ENCODE measurements at places on chromosomes 7 and 10.

- no peak for DNase-seq
Observed at GRCh38 chr10:122490786-122491680, 29.7 kb downstream of the HTRA1 start.

DNA sequence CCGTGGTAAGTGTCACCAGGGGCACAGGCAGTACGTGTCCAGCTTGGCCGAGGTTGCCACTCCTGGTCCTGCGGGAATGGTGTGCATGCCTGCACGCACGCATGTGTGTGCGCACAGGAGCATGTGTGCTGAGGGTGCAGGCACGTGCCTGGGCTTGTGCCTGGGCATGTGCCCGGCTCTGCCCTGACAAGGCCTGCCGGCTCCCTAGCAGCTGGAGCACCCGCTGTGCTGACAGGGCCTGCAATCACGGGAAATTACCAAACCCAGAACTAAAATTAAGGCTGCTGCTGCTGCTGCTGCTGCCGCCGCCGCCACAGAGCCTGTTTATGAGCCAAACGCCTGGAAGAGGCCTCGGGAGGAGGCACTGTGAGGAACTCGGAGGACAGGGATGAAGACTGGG, 28.7 kb downstream of the GHRHR start:
- no peak for DNase-seq

GRCh38 chr7:157645539-157645938, 308.7 kb downstream of the DNAJB6 start:
- no peak for DNase-seq

- DNase-seq: no peak
Observed at GRCh38 chr7:92340016-92340415, 94.2 kb downstream of the ANKIB1 start.

GRCh38 chr10:123967626-123968243, 76.1 kb upstream of the CPXM2 start:
- peak; percentile 79 for DNase-seq

DNA sequence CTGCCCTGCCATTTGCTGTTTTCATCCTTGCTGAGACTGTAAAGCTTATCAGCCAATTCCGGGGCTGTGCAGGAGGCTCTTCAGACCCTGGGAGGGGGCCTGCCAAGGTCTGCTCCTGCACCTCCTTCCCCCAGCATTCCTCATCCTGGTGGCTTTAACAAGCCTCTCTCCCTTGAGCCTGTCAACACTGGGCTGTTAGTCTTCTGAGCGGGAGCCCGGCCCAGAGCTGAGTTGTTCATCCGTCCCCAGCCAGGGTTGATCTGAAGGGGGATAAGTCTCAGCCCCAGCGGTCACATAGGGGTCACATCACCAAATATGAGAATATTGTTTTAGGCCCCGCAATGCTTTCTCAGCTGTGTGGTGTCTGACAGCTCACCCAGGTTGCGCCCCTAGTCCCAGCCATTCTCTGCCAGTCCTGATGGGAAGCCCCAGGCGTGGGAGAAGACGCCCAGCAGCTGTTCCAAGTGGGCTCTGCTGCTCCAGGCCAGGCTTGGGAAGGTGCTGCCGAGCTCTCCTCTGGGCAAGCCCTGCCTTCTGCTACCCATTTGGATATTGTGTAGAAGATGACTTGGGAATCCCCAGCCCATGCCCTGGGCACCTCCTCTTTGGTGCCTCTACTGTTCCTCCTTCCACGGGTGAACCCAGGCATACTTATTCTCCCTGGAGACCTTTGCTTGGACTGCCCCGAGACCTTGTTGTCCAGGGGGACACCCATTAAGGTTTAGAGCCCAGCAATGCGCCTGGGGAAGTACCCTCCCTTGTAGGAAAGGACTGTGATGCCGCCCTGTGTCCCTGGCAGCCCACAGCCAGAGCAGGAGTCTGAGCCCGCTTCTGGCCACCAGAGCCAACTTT, 23.5 kb upstream of the TRIM8 start:
- DNase-seq: no peak

GRCh38 chr7:84013616-84014240, 180.9 kb downstream of the SEMA3A start:
- DNase-seq: no peak

DNA sequence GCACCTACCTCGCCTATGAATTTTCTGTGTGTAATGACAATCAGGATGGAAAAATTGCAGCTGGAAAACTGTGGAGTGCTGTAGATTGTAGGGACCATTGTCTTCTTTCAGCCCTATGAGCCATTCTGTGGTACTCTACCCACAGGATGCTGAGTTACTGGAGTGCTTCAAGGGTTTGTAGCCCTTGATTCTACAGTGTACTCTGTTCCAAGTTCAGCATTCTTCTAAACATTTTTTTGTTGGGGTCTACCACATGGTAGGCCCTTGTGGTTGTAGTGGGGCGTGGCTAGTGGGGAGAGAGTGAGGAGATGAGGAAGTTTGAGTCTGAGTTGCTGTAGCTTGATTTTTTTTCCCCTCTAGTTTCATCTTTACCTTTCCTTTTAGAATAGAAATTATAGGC, 33.5 kb downstream of the REEP3 start:
- DNase-seq: no peak

- DNase-seq: no peak
Observed at GRCh38 chr7:69219381-69219780, 378.9 kb upstream of the AUTS2 start.

DNA sequence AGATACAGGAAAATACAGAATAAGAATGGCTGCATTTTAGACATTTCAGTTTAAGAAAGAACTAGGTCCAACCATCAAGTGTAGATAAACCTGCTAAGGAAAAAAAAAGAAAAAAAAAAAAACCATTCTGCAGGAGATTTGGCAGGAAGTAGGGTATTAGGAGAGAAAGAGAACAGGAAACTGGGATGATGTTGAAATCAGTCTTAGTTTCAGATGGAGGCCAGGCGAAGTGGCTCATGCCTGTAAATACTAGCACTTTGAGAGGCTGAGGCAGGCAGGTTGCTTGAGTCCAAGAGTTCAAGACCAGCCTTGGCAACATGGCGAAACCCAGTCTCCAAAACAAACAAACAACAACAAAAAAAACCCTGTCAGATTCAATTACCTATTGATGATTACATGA, 120.2 kb downstream of the RAB11FIP2 start:
- DNase-seq: no peak

GRCh38 chr7:2416063-2416462, 12.7 kb downstream of the CHST12 start:
- no peak for DNase-seq

- DNase-seq: no peak
Observed at GRCh38 chr10:22043327-22043633, 39.8 kb upstream of the DNAJC1 start.

DNA sequence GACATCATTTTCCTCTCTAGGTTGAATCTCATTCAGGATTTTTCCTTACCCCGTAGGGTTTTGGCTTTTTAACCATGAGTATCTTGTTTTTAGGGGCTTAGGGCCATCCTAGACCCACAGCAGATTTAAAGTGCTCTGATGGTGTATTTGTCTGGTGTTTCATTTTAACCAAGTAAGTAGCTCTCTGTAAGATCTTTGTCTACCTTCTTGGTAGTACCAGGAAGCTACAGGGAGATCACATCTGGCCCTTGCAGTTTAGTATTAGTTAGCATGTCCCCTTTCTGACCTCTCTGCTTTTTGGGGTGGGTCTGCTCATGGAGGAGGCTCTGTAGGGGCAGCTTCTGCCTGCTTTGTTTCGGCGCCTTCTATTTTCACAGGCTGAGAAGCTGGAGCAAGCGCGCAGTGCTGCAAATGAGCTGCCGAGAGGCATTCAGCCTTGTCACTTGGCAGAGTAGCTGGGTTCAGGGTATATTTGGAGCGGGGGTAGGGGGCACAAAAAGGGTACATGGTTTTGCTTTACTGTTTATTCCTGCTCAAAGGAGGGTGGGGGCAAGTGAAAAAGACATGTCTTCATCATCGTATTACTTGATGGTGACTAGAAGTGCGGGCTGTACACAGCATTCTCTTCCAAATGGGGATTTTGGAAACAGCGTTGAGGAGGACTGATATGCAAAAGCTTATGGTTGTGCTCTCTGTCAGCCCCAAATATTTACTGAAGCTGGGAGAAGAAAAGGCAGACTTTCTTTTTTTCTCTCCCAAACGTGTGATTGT, 146.3 kb downstream of the CELF2 start:
- no peak for DNase-seq

GRCh38 chr7:137846827-137847567, at the start of gene DGKI:
Gene DGKI (minus strand): TSS chr7:137846974.
- DNase-seq: peak; percentile 72

DNA sequence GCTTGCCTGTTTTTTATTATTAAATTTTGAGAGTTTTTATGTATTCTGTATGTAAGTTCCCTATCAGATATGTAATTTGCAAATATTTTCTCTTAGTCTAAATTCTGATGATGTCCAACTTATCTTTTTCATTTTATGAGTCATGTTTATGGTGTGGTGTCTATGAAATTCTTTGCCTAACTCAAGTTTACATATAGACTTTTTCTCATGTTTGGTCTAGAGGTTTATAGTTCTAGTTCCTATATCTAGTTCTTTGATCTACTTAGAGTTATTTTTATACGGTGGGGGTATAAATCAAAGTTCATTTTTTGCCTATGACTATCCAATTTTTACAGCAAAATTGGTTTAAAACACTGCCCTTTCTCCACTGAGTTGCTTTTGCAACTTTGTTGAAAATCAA, 26.3 kb upstream of the CCDC7 start:
- no peak for DNase-seq

GRCh38 chr10:5987747-5988146, 10.4 kb upstream of the IL15RA start:
- no peak for DNase-seq

GRCh38 chr7:16881844-16882243, at the start of gene AGR3:
Gene AGR3 (minus strand): TSS chr7:16881983. CDS start chr7:16878618, 3,365 bp downstream.
- no peak for DNase-seq

GRCh38 chr7:40747856-40748255, 613.1 kb downstream of the SUGCT start:
- no peak for DNase-seq

GRCh38 chr10:110783509-110784107, 88.1 kb upstream of the PDCD4 start:
- DNase-seq: no peak

- no peak for DNase-seq
Observed at GRCh38 chr7:5767066-5767465, 14.4 kb downstream of the RNF216 start.

GRCh38 chr10:24318517-24318916, 109.6 kb downstream of the KIAA1217 start:
- no peak for DNase-seq

DNA sequence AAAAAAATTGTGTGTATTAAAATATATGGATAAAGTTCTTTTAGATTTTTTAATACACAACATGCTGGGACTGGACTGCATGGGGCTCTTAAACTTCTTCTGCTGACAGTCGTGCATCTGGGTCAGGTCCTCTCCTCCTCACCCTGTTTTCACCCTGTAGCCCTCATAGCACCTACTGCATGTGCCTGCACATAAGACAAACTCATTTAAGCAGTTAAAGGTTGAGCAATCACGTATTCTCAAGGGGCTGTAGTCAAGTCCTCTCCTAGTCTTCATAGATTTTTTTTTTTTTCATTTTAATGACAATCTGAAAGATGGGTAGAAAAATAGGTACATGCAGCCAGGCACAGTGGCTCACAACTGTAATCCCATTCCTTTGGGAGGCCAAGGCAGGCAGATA, 23.6 kb upstream of the PDCD4 start:
- no peak for DNase-seq

GRCh38 chr7:26397332-26397731, 105.7 kb downstream of the SNX10 start:
- no peak for DNase-seq

DNA sequence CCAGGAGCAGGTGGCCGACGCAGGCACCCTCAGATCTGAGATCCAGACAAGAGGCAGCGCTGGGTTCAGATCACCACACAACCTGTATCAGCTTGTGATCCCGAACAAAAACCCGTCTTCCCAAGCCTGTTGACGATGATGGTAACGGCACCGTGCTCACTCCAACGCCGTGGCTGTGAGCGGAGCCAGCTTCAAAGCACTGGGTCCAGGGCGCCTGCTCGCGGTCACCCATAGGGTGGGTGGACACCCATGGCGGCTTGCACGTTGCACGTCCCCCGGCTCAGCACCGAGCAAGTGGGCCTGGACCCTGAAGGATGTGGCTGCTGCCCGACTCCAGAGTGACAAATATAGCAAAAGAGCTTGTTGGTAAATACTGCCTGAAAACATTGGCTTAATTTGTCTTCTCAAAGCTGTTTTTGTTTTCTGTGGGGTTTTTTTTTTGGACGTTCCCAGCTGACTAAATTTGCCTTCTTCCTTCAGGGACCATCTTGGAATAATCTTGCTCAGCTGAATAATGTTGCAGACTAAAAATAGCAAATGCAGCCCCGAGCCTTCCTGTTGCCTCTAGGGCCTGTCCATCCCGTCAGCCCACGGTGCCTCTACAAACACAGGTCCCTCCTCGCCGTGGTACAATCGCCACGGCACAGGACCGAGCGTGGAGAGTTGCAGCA, 41.0 kb downstream of the FOXK1 start:
- no peak for DNase-seq
